Body of pancreas (tissue), 4 donors: ENCODE measurements at places on chromosomes 4 and X.

DNA sequence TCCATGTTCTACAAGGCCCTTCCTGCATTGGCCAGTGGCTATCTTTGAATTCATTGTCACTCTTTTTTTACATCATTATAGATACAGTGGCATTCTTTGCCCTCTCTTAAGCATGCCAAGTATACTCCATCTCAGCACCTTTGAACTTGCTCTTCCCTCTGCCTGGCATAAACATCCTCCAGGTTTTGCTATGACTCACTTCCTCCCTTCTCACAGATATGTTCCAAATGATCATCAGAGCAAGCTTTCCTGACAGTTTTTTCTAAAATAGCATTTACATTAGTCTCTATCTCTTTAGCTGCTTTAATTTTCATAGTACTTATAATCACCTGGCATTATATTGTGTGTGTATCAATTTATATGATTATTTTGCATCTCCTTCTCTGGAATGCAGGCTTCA, 553.3 kb upstream of the MAGEB2 start:
- DNase-seq = no peak

- no peak for DNase-seq
These were observed 371.3 kb downstream of the FBXW7 start for GRCh38 chr4:152164561-152164960.

DNA sequence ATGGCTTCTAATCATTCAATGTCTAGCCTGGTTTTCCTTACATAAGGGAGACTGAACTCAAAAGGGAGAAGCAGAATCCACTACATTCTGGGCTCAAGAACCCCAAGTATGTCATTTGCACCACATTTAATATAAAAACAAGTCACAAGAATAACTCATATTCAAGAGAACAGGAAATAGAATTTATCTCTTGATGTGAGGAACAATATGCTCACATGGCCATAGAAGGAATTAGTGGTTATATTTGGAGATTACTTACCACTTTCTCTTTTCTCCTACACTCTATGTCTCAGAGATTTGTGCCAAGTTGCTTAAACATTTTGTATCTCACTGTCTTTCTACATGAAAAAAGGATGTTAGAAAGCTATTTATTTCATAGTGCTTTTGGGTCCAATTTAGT, 922.6 kb upstream of the PABPC4L start:
- no peak for DNase-seq

GRCh38 chr4:189050643-189051042, 890.0 kb upstream of the FRG1 start:
- DNase-seq = no peak

DNA sequence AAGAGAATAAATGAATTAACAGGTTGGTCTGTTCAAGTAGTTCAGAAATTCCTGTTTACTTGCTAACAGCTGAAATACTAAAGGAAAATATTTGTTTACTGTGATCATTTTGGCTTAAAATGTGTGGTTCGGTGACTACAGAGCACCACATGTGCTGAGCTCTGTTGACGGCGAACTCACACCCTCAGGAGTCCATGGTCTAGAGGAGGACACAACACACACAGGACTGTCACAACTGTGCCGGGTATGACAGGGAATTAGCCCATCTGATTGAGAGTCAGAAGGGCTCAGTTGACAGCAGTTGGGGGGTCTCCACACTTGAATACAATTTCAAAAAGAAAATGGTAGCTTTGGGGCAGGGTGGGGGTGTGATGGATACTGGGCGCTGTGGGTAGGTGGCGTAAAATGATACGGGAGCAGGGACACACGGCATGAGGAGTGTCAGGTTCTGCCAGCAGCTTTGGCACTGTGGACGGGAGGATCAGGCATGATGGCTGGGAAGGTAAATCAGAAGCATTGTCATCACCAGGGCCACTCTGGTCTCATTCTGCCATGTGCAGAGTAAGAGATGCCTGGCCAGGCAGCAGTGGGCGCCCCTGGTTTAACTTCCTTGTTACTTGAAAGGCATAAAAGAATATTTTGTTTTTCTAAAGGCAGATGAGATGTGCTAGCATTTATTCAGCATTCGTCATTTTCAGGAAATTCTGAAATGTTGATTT, 33.3 kb downstream of the CLDN22 start:
- no peak for DNase-seq

DNA sequence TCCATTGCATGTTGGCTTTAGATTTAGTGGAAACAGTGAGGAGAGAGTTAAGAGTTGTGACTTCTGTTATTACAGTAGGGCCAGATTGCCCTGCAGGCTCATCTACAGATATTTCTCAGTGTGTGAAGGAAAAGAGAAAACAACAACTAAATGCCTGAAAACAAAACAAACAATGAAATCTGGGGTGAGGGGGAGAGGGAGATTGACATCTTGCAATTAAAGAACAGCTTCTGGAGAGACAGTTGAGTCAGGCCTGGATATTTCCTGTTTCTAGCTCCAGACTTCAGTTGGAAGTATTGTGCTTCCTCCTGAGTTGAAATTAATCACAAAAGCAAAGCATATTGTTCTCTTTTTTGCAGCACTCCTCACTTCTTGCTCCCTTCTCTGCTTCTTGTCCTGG, 108.3 kb upstream of the SCML1 start:
- no peak for DNase-seq

GRCh38 chrX:118221270-118221669, 104.7 kb upstream of the KLHL13 start:
- peak; percentile 12 for DNase-seq

- DNase-seq = no peak
These were observed 991.8 kb upstream of the SLIT2 start for GRCh38 chr4:19259920-19260319.

GRCh38 chr4:93031431-93032098, 727.8 kb downstream of the GRID2 start:
- DNase-seq = no peak

DNA sequence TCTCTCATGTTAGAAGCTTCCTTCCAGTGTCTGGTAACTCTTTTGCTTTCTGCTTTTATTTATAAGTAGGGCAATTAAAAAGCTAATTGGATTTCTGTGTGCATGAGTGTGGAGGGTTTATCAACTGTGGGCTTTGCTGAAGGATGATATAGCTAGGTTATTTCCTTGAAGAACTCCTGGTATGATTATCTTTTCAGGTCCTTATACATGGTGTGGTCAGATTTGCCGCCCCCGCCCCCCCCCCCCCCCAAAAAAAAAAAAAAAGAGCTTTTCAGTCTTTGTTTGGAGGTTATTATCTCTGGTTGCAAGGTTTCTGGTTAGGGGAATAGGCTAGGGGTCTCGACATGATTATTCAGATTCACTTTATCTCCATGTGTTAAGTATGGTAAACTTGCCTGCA, 35.9 kb downstream of the MOB1B start:
- DNase-seq = no peak

- no peak for DNase-seq
These were observed 17.4 kb downstream of the ENPP6 start for GRCh38 chr4:184200296-184200695.

DNA sequence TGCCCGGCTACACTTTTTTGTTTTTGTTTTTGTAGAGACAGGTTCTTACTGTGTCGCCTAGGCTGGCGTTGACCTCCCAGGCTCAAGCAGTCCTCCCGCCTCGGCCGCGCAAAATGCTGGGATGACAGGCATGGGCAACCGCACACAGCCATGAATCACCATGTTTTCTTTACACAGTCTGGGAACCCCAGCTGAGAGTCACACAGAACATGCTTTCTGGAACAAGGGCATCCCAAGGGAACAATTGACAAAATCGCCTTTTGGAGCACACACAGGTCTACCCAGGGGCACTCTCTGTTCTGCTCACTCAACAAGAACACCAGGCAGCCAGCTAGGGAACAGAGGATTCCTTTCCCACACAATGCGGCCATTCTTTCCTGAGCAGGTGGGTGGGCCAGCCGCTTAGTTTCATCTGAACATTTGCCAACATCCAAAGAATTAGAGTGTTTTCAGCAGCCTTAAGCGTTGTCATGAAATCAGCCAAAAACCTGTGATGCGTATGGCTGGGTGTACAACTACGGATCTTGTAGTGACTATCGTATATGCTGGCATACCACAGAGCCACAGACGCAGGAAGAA, 15.7 kb downstream of the PRKX start:
- peak; percentile 18 for DNase-seq

DNA sequence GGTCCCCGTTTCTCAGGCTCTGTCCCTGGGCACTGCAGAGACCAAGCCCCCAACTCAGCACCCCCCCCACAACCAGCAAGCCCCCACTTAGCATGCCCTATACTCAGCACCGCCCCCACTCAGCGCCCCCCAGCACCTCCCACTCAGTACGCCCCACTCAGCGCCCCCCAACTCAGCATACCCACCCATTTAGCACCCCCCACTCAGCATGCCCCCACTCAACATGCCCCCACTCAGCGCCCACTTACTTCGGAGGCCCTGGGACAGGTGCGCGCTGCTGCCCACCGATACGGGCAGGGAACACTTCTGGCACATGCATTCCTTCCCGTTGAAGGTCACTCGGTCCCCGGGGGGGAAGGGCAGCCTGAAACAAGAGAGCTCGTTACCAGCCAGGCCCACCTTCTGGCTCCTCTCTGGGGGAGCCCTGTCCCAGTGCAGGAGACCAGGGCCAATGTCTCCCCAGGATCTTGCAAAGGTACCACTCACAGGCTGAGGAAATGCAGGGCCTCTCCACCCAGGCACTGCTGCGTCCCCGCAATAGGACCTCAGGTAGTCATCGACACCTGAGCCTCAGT, 70.6 kb downstream of the ABLIM2 start:
- DNase-seq = no peak

GRCh38 chr4:155772459-155773195, 13.8 kb downstream of the GUCY1B1 start:
- no peak for DNase-seq

- DNase-seq = no peak
These were observed 110.2 kb upstream of the C1GALT1C1 start for GRCh38 chrX:120740072-120740471.

DNA sequence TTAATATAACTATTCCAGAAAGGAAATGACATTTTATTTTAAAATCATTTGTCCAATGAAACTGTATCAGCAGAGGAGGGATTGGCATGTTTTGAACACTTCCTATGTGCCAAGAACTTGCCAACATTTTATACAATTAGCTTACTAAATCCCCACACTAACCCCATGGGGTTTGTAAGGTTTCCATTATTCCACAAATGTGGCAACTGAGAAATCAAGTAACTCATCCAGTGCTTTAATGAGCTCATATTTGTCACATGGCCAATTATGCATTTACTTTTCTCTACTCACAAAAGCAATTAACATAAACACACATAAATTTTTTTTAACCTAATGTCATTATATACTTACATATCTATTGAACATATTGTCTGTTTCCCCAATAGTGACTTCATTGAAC, 37.3 kb downstream of the MANBA start:
- DNase-seq = no peak

- DNase-seq = no peak
These were observed 221.4 kb downstream of the TACR3 start for GRCh38 chr4:103498161-103499070.

GRCh38 chr4:175509320-175509719, 302.7 kb downstream of the GPM6A start:
- no peak for DNase-seq

GRCh38 chrX:118579417-118579816, 83.8 kb downstream of the DOCK11 start:
- no peak for DNase-seq

DNA sequence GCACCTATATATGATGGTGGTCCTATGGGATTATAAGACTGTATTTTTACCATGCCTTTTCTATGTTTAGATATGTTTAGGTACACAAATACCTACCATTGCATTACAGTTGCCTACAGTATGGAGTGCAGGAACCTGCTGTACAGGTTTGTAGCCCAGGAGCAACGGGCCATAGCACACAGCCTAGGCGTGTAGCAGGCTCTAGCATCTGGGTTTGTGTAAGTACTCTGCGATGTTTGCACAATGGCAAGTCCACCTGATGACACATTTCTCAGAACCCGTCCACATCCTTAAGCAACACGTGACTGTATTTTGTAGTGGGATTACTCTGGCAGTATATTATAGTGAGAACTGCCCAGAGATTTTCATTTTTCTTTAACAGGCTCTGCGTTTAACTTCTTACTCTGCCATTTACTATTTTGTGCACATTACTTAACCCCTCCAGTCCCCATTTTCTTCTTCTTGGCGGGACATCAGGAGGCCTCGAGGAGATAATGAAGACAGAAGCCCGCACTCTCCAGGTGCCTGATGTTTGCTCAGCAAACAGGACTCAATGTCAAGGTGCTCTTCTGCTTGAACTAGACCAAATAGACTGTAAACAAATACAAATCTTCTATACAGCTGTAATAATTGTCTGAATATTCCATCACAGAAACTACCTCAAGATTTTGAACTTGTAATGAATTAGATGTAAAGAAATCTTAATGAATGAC, 102.0 kb upstream of the PDLIM3 start:
- peak; percentile 53 for DNase-seq

DNA sequence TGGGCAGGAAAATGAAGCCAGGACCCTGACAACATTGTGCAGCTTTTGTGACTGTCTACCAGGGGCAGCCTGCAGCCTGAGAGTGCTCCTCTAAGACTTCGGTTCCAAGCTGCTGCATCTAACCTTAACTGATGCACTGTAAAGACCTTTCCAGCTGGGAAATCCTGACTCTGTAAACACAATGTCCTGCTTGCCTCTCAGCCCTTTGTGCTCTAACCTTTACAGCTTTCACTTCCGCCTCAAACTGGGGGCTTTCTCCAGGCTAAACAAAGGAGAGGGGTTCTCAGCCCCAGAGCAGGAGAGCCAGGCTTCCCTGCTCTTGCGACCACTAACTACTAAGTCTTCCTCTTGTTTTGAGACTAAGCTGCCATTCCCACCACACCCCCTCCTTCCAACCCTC, 19.3 kb upstream of the RASL11B start:
- DNase-seq = no peak

- no peak for DNase-seq
These were observed 1.5 kb downstream of the GIMD1 start for GRCh38 chr4:106367072-106367471.

GRCh38 chr4:115357776-115358175, 244.4 kb upstream of the NDST4 start:
- DNase-seq = no peak

- no peak for DNase-seq
These were observed 143.7 kb upstream of the PABPC4L start for GRCh38 chr4:134345244-134345643.

GRCh38 chrX:56974408-56974807, 20.9 kb downstream of the SPIN3 start:
- no peak for DNase-seq

DNA sequence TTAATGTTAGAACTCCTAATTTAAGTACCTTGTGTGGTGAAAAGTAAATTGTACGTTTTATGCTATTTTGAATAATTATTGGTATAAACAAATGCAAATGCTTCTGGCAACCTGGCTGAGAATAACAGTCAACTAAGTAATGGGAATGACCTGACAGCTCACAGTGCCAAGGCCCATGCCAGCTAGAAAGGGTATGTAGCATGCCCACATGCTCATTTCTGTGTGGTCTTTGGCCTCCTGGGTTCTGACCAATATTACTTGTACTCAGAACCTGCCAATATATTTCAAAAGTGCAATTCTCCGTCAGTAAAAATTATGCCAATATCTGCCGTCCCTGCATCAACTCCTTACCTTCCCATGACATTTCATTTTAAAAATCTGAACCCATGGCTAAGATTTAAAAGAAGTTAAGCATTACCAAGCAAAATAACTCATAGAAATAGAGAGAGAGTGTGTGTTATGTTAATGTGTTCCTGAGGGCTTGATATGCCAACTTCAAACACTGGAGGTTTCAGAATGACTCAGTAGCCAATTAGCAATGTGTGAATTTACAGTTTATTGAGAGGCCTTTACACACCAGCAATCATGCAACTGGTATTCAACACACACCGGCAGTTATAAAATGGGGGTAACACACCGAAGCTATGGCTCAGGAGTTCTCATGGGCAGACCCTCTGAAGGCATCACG, 820.8 kb downstream of the FSTL5 start:
- no peak for DNase-seq

GRCh38 chrX:148416931-148417330, 83.5 kb upstream of the AFF2 start:
- DNase-seq = no peak
